ENCODE measurements at places on chromosomes 3 and 15. TPM values are rescaled to one million over a fixed set of nuclear protein-coding genes. Genes with fewer than 3 reads are reported as not detected.

DNA sequence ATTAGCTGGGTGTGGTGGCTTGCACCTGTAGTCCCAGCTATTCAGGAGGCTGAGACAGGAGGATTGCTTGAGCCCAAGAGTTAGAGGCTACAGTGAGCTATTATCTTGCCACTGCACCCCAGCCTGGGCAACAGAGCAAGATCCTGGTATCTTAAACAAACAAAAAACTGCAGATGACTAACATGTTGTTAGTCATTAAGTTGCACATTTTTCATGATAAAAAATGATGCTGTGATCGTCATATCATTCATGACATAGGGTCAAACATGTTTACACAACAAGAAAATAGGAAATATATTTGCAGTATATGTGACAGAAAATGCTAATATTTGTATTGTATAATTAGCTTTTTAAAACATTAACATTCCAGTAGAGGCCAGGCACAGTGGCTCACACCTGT, 20.2 kb upstream of the DAPK2 start:
- no peak for DNase-seq
- no peak overlapping the region for H3K4me3 ChIP-seq
- peaks cover 2% of the 10 kb centered on the region for H3K36me3 ChIP-seq

- H3K27me3 ChIP-seq, result no peaks in the 10 kb centered on the region
- H3K4me3 ChIP-seq, result peak overlapping the region; percentile 98
- no peaks in the 10 kb centered on the region for H3K4me1 ChIP-seq
- H3K36me3 ChIP-seq, result peaks cover 19% of the 10 kb centered on the region
- peak overlapping the region; percentile 93 for H3K27ac ChIP-seq
- DNase-seq, result no peak
Observed at GRCh38 chr15:79924379-79924778, 27.6 kb upstream of the MTHFS start.

GRCh38 chr15:73800662-73801345, 47.7 kb upstream of the INSYN1 start:
- no peak overlapping the region for H3K4me3 ChIP-seq
- no peaks in the 10 kb centered on the region for H3K27me3 ChIP-seq
- no peaks in the 10 kb centered on the region for H3K4me1 ChIP-seq

DNA sequence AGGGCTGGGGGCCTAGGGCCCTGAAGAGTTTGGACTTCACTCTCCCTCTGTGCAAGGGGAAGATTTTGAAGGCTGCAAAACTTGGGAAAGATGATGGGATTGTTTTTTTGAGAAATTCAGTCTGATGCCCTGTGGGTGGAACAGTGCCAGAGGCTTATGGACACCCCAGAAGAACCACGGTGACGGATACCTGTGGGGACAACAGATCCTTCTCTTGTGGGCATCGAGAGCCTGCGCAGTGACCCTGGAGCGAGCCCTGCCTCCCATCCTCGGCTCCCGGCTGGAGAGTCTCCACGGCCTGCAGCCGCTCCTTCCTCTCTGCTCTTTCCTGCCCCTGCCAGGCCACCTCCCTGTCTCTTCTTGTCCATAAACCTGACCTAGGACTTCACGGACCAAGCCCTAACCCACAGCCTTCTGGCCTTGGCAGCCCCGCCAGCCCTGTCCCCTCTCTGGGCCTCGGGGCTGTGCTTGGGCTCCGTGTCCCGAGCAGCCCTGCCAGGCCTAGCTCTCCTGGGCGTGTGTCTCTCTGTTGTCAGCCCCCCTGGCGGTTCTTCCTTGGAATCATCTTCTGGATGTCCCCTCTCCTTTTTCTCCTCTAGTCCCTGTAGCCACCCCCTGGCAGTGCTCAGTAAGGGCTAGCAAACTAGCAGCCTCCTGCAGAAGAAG, 98.4 kb downstream of the VGLL4 start:
- H3K36me3 ChIP-seq, result no peaks in the 10 kb centered on the region
- DNase-seq, result no peak
- H3K27ac ChIP-seq, result no peak overlapping the region
- H3K27me3 ChIP-seq, result no peaks in the 10 kb centered on the region
- H3K4me3 ChIP-seq, result no peak overlapping the region
- peaks cover 7% of the 10 kb centered on the region for H3K4me1 ChIP-seq

GRCh38 chr3:178084938-178085816, 451.1 kb upstream of the KCNMB2 start:
- H3K36me3 ChIP-seq, result no peaks in the 10 kb centered on the region
- H3K4me1 ChIP-seq, result peaks cover 21% of the 10 kb centered on the region
- no peak overlapping the region for H3K27ac ChIP-seq
- DNase-seq, result peak; percentile 53

- no peak overlapping the region for H3K4me3 ChIP-seq
- H3K27ac ChIP-seq, result no peak overlapping the region
- H3K27me3 ChIP-seq, result no peaks in the 10 kb centered on the region
- H3K36me3 ChIP-seq, result no peaks in the 10 kb centered on the region
- DNase-seq, result no peak
- peaks cover 11% of the 10 kb centered on the region for H3K4me1 ChIP-seq
Observed at GRCh38 chr15:68232937-68233336, 3.4 kb upstream of the CLN6 start.

Gene AP4E1
- 7.9 TPM for total RNA-seq

Gene APBA2
- total RNA-seq, result 3.8 TPM

Gene MCTP2
- total RNA-seq, result 36.3 TPM
